Left cardiac atrium (tissue), 4 donors: ENCODE measurements at places on chromosomes 5 and 9.

DNA sequence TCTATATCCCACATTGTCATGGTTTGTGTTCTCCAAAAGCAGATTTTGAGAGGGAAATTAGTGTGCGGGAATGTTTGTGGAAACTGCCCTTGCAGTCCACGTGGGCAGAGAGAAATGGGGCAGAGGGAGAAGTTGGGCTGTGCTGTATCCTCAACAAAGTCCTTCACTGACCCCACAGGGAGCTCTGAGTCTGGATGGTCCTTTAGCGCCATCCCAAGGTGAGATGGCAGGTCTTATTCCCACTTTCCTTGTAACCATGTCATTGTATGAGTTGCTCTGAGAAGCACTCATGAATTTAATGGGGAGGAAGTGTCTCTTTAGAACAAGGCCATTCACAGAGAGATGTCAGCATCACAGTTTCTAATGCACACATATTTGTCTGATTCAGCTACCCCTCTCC is 127.1 kb downstream of the ANKRD18B start:
- no peak for DNase-seq

GRCh38 chr5:24742334-24742733 is 97.6 kb upstream of the CDH10 start:
- DNase-seq, result no peak

DNA sequence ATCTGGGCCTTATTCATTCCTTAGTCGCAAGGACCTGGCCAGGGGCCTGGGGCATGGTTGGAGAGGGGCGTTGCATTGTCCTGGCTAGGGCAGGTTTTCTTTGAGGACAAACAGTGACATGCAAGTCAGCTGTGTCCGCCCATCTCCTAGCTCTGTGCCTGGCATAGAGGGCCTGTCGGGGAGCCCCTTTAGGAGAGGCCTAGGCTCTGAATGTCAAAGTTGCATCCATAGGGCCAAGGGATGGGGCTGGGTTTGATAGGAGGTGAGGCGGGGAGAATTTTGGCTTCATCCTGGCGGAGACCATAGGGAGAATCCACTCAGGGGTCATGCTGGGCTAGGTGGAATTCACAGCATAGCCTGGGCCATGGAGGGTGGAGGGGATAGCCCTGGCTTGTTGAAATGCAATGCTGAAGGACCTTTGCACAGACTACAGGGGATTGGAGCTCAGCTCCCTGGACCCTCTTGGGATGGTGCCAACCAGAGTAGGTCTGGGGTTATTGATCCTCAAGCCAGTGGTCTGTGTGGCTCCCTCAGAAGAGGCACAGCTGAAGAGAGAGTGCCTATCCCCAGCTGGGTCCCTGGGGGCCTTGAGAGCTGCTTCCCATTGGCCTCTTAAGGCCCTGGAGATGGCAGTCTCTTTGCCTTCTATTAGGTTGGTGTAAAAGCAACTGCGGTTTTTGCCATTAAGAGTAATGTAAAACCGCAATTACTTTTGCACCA is 104.0 kb downstream of the RGS3 start:
- no peak for DNase-seq

DNA sequence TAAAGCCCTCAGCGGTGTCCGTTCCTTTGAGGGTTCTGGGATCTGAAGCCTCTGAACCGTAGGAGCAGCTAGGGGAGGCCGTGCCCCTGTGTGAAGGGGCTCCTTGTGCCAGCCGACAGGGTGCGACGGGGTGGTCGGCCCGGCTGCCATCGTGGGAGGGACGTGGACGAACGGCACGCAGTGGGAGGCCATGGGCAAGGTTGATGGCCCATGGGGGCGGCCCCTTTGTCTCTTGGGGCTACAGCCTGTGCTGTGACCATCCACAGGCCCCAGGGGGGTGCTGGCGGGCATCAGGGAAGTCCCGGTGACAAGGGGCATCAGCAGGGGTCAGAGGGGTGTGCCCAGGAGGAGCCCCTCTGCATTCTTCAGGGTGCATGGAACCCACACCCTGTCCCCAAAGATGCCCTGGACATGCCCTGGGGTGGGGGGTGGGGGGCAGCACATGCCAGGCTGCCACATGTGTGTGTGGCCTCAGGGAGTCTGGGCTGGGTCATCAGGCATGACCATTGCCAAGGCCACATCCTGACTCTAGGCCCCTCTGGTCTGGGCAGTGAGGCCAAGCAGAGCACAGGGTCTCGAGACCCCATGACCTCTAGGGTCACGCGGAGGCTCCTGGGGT is 49.6 kb upstream of the CACNA1B start:
- no peak for DNase-seq

- no peak for DNase-seq
Observed at GRCh38 chr5:137122075-137122474, 377.1 kb downstream of the SPOCK1 start.

GRCh38 chr5:111968459-111968858 is 211.5 kb upstream of the NREP start:
- DNase-seq, result no peak
